Activated CD4-positive, alpha-beta T cell treated with anti-CD3 and anti-CD28 coated beads for 48 hours (primary cell): ENCODE measurements at places on chromosomes 1 and 21.
A peak's percentile ranks its signal among the peaks of the same experiment; 100 is the strongest.

DNA sequence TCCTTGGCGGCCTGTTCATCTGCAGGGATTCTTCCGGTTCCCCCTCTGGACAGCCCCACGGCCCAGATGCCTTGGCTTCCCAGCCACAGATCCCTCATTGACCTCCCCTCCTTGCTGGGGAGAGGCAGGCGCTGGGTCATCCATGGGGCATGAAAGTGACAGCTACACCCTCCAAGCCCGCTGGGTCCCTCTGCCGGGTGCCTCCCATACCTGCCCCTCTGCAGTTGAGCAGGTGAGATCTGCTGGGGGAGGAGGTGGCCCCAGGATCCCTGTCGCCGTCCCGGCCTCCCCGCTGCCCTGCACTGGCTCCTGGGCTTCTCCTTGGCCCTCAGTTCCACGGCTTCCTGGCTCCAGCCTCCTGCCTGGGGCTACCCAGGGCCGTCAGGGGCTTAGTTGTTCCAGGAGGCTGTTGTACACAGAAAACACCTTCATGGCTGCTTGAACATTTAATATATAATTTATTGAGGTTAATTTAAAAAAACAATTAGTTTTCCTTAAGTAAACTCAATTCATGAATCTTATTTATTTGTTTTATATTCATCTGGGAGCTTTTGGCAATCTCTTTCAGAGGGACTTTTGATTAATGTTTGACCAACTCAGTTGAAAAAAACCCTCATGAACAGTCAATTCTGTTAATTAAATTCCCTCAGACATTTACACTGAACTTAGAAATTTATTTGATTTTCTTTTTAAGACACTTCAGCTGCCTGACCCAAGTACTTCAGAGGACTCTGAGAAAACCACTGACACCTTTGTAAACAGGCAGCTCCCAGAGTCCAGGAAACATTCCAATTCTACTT is 67.6 kb upstream of the ABCG1 start:
- DNase-seq, result no peak

- DNase-seq, result no peak
These were observed 350.2 kb downstream of the PLPP3 start for GRCh38 chr1:56229186-56229585.

DNA sequence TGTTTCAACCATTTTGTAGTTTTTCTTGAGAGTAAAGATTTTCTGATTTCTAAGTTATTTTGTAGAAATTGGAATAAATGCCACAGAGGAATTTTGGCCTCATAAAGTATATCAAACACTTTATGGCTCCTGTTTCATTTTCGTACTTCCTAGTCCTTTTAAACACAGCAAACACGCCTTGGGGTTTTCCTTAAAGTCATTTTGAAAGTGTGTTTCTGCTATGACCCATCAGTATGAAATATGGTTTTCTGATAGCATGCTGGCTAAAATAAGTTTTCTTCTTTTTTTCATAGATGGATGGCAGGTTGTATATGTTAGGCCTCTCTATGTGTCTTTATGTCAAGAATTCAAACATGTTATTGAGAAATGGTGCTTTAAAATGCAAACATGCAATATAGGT is 940.1 kb upstream of the TMPRSS15 start:
- no peak for DNase-seq

GRCh38 chr1:118247593-118247992 is 62.6 kb upstream of the SPAG17 start:
- no peak for DNase-seq

DNA sequence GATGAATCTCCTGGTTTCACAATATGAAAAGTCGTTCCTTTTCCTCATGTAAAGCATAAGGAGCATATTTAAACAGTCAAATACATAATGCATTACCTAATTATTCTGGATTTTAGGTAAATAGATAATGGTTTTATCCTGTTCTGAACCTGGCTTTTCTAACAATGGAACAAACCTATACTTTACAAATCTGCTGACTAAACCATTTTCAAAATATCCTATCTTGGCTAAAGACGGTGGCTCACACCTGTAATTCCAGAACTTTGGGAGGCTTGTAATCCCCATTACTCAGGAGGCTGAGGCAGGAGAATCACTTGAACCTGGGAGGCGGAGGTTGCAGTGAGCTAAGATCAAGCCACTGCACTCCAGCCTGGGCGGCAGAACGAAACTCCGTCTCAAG is 2.9 kb downstream of the SMIM12 start:
- no peak for DNase-seq

DNA sequence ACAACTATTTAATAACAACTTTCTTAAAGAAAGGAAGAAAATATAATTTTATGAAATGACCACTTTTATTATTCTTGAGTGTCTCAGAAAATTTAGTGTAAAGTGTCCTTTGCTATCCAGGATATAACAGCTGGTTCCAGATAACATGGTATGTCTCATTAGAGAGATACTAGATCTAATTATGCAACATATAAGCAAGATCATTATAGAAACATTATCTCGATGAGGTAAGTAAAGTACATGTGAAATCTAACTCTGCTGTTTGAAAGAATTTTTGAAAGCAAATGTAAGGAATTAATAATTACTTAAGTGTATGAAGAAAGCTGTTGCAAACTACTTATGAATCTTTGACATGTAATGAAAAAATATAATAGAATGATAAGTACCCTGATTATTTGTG is 887.4 kb upstream of the CXADR start:
- no peak for DNase-seq

DNA sequence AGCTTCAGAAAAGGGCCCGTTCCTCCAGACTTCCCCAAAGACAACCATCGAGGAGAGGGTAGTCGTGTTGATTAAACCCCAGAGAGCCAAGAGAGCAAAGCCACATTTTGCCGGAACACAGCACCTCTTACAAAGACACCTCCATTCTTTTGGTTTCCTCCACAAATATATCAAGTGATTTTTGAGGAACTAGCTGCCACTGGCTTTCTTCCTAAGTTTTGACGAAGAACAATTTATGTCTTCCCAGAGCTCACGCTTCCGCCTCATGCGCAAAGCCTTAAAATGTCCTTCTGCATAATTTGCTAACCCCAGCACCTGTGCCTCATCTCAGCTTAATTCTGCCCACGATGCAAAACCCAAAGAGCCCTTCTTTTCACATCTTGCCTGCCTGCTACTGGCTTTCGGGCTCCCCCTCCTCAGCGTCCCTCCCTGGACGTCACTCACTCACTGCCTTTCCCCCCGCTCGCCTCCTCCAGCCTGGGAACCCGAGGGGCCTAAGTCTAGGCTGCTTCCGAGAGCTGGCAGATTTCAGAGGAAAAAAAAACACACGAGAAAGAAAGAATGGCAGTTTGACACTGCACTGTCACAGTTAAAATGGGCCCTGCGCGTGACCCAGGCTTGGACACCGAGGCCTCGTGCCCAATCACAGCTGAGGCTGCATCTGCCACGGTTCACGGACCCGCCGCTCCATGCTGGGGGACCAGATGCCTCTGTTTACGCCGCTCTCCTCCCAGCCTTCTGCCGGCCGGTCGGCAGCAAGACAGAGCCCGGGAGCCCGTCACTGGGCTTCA is 77.6 kb upstream of the IFNAR2 start:
- no peak for DNase-seq

GRCh38 chr1:228047183-228047466 is 35.4 kb upstream of the ARF1 start:
- no peak for DNase-seq

- DNase-seq, result no peak
These were observed 3.9 kb upstream of the LEFTY2 start for GRCh38 chr1:225944951-225945350.

DNA sequence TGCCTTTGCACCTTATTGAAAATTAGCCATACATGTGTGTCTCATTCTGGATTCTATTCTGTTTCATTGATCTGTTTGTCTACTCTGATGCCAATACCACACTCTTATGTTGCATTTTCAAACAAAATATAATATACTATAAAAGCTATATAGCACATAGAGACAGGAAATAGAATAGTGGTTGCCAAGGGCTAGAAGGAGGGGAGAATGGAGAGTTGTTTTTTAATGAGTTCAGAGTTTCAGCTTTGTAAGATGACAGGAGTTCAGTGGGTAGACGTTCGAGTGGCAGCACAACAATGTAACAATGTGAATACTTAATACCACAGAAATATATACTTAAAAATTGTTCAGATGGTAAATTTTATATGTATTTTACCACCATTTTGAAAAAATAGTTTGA is 17.0 kb downstream of the RLF start:
- DNase-seq, result no peak

GRCh38 chr1:50704126-50704525 is 255.9 kb downstream of the FAF1 start:
- DNase-seq, result no peak

DNA sequence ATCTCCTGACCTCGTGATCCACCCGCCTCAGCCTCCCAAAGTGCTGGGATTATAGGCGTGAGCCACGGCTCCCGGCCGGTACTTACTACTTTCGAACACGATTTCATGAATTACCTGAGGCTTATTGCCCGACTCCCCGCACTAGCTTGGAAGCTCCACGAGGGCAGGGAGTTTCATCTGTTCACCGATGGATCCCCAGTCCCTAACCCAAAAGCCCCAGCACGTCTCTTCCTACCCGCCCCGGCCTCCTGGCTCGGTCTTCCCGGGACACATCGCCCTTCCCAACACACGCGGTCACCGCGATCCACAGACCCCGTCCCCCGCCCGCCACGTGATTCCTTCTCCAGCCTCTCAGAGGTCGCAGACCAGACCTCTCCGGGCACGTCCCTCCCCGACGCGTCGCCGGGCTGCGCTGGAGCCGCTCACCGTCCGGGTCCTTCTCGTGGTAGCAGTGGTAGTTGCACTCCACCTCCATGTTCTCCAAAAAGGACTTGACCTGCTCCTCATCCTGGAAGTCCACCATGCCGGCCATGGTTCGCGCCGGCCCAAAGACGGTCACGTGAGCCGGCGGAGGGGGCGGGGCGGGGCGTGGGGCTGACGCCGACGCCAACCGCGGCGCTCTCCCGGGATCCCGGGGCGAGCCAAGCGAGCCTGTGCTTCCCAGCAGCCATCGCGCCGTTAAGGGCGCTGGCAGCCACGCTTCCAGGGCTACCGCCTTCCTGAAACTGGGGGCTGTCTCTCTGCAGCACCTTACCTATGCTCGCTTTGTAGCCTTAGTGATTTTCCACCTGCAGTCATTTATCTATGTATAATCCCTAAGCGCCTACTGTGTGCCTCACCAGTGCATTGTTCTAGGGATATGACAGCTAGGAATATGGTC is at the start of gene COA7:
Gene COA7 (minus strand): TSS at position 553 of the 880 bp plus-strand sequence. CDS start 21 bp downstream, at position 532.
- DNase-seq, result peak; percentile 77

DNA sequence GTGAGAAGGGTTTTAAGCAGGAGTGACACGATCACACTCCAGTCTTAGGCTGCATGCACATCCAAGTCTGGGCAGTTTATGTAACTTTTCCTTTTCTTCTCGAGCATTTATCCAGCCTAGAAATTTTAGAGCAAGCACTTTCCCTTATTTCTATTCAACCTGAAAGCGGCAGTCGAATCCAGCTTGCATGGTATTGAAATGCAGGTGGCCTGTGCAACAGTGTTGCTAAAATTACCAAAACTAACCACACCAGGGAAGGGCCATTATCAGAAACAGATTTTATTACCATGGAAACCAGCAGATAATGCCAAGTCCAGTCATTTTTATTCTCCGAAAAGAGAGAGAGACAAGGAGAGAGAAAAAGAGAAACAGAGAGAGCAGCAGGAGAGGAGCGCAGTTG is 179.9 kb upstream of the ZC3H12A start:
- no peak for DNase-seq

DNA sequence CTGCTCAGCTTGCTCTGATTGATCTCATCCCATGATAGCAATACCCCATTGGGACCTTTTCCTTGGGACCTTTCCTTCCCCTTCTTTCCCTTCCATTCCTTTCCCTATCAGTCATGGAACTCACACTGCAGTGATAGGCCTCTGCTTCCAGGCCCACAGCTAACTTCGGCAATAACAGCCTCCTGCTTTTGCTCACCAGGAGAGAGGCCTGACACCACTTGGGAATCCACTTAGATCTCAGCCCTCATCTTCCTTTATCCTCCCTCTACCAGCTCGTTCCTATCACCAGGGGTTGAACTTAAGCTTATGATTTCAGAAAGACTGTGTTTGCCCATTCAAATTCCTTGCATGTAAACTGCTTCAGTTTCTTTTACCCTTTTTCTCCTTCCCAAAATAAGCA is 11.0 kb upstream of the TIPRL start:
- DNase-seq, result no peak

DNA sequence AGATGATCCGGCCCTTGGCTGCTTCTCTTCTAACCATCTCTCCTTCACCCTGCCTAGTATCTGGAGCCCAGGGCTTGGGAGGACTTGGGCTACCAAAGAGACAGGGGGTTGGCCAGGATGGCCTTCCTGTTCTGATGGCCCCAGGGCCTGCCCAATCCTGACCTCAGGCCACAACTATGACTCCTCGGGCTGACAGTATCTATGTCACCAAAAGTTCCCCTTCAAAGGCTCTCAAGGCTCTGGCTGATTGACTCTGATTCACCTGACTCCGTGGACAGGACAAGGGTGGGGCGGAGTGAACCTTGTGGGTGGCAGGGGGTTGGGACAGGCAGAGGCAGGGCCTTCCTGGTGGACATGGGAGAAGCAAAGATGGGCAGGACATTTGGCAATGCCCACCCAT is 12.7 kb downstream of the MEF2D start:
- DNase-seq, result peak; percentile 53

GRCh38 chr1:80878343-80878742 is 922.4 kb upstream of the ADGRL2 start:
- no peak for DNase-seq

DNA sequence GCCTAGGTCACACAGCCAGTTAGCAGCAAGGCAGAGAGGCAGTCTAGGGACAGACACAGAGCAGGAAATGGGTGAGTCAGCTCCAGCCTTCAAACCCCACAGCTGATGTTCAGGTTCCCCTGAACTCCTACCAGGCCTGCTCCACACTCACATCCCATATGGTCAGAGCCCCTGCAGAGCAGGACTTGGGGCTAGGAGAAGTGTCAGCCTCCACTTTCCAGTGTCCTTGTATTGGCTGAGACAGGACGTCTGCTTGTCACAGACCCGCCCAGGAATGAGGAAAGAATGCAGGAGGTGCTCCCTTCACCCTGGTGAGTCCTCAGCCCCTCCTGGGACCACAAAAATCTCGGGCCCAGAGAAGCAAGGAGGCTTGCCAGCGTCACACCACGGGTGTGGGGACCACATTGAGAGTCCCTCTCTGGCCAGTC is 92.5 kb downstream of the LACTBL1 start:
- DNase-seq, result no peak

DNA sequence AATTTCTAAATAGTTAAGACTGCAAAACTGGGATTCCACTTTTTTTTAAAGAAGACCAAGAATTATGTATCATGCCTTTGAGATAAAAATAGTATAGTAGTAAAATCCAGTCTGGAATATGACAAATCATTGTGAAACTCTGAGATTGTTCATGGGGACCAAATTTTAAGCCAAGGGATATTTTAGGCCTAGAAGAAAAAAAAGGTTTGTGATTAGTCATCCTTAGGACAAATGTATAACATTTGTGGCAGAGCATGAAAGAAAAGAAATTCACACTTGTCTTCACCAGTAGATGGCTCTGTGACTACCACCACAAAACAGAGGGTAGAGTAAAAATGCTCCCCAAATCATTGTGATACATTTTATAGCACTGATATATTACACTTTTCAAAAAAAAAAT is 226.1 kb downstream of the KCTD3 start:
- no peak for DNase-seq

DNA sequence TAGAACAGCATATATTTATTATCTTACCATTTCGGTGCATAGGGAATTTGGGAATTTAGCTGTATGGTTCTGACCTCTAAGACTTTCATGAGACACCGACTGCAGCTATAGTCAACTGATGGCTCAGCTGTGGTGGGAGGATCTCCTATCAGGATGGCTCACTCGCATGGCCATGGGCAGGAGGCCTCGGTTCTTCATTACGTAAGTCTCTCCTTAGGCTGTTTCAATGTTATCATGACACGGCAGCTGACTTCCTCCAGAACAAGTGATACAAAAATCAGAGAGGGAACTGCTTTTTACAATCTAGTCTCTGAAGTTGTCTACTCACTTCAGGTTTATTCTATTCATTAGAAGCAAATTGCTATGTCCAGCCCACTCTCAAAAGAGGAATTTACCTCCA is 13.3 kb upstream of the CAPN8 start:
- DNase-seq, result no peak
